ENCODE measurements at places on chromosomes 3 and 15. TPM values are rescaled to one million over a fixed set of nuclear protein-coding genes. Genes with fewer than 3 reads are reported as not detected.

Gene SCG5
- total RNA-seq: not detected

Gene NR2E3
- 0.48 TPM for total RNA-seq

Gene SOX14
- not detected for total RNA-seq

Gene GOLGA8T
- total RNA-seq: not detected

Gene CPNE9
- 0.49 TPM for total RNA-seq

Gene MORC1
- not detected for total RNA-seq

Gene GPR176
- 1.7 TPM for total RNA-seq

Gene GOLGA8G
- not detected for total RNA-seq

Gene CAMKV
- not detected for total RNA-seq

Gene OIP5
- 2.2 TPM for total RNA-seq

Gene GABRR3
- total RNA-seq: not detected

Gene SCG3
- total RNA-seq: not detected

Gene ZPLD1
- not detected for total RNA-seq

Gene C3orf22
- total RNA-seq: not detected

Gene CACNA1D
- total RNA-seq: 1.9 TPM

Gene MAGI1
- 71.5 TPM for total RNA-seq

Gene MCF2L2
- 0.36 TPM for total RNA-seq

Gene GPR149
- total RNA-seq: 0.25 TPM

Gene SLC51B
- not detected for total RNA-seq

Gene NUP210
- 5.4 TPM for total RNA-seq

Gene GABRB3
- total RNA-seq: 4.8 TPM

Gene CORO2B
- total RNA-seq: 2.7 TPM

Gene AGTR1
- total RNA-seq: 17.4 TPM

Gene PCLAF
- total RNA-seq: 13.1 TPM

Gene RSRC1
- 27.6 TPM for total RNA-seq

Gene RTP4
- 0.42 TPM for total RNA-seq

Gene TIMP4
- total RNA-seq: 24.5 TPM

Gene SPTBN5
- 2.8 TPM for total RNA-seq

Gene GOLGA8J
- total RNA-seq: not detected

Gene SERINC4
- total RNA-seq: not detected

Gene CEP19
- total RNA-seq: 0.68 TPM

Gene EBLN2
- total RNA-seq: 5.2 TPM

Gene LRRN1
- total RNA-seq: 7.5 TPM

Gene TNFSF10
- 69.4 TPM for total RNA-seq

Gene TRIM42
- not detected for total RNA-seq

Gene BAHD1
- total RNA-seq: 19.8 TPM

Gene ILDR1
- total RNA-seq: 3.7 TPM

Gene GXYLT2
- 1.1 TPM for total RNA-seq

Gene UROC1
- not detected for total RNA-seq

Gene LSMEM2
- total RNA-seq: not detected

Gene MINAR1
- 0.23 TPM for total RNA-seq

Gene PLXND1
- total RNA-seq: 19.0 TPM

Gene EPB42
- total RNA-seq: not detected

Gene ANKUB1
- total RNA-seq: not detected

Gene GPR27
- total RNA-seq: 1.2 TPM

Gene FANCD2OS
- total RNA-seq: not detected

Gene SLC28A2
- total RNA-seq: not detected

Gene TMEM45A
- 189 TPM for total RNA-seq

Gene ADAMTS17
- 7.6 TPM for total RNA-seq

Gene MAP1A
- 4.2 TPM for total RNA-seq

Gene MEIS2
- total RNA-seq: 9.0 TPM

Gene NTRK3
- 11.7 TPM for total RNA-seq

Gene PRSS50
- not detected for total RNA-seq
